Activated CD4-positive, alpha-beta T cell treated with anti-CD3 and anti-CD28 coated beads, Interleukin-2, Interleukin-6, amounts not matched to agents 100 ng/mL and 50 ng/mL, durations not matched to agents 16 hours and 8 hours (primary cell): ENCODE measurements at places on chromosomes 2 and 18.

DNA sequence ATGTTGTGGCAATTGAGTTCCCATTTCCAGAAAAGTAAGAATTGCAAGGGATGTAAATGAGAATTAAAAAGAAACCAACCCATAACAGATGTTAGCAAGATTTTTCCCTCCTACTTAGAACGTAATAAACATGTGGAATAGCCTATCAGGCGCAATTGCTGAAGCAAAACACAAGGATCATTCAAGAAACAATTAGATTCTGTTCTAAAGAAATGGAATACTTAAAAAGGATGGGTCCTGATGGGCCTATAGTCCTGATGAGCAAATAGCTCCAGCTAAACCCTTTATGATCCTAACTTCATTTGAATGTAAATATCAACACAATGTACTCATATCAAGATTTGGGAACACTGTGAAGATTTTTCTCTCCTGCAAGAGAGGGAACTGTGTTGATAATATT is 771.0 kb upstream of the CDH7 start:
- no peak for DNase-seq

- no peak for DNase-seq
These were observed 315.6 kb upstream of the SALL3 start for GRCh38 chr18:78664048-78664447.

DNA sequence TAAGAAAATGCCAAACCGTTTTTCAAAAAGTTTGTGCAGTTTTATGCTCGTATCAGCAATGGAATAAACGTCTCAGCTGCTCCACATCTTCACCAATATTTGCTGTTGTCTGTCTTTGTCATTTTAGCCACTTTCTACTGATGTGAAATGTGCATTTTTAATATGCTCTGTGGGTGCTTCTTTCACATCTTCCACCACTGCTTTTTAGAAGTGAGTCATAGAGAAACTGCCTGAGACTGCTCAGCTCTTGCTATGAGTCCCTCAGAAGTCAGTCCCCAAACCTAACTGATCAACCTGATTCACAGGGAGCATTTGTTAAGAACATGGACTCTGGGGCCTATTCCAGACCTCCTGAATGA is 41.0 kb upstream of the EPC2 start:
- DNase-seq, result peak; percentile 91

- peak; percentile 28 for DNase-seq
These were observed 2.0 kb upstream of the MCFD2 start for GRCh38 chr2:46917628-46918027.

DNA sequence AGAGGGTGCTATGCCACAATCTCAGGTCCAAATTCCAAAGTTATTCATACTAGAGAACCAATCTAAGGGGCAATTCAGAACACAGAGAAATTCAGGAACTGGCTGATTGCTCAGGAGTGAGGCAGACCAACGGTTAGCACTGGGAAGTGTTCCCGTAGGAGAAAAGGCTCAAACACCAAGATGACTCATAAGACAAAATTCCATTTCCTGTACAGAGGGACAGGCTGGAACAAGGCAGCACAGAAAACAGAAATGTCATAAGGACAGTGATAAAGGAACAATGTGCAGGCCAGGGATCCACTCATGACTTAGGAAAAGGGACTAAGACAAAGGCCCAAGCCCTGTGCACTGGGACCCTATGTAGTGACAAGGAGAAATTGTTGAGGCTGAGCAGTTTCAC is 54.2 kb downstream of the PDE1A start:
- no peak for DNase-seq

DNA sequence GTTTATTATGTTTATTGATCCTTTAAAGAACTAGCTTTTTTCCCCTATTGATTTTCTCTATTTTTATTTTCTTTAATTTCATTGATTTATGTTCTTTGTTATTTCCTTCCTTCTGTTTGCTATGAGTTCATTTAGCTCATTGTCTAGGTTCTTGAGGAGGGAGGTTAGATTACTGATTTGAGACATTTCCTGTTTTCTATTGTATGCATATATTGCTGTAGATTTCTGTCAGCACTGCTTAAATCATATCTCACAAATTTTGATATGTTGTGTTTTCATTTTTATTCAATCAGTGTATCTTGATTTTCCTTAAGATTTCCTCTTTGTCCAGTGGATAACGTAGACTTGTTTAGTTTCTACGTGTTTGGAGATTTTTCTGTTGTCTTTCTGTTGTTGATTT is 43.4 kb downstream of the PTPN4 start:
- DNase-seq, result no peak

DNA sequence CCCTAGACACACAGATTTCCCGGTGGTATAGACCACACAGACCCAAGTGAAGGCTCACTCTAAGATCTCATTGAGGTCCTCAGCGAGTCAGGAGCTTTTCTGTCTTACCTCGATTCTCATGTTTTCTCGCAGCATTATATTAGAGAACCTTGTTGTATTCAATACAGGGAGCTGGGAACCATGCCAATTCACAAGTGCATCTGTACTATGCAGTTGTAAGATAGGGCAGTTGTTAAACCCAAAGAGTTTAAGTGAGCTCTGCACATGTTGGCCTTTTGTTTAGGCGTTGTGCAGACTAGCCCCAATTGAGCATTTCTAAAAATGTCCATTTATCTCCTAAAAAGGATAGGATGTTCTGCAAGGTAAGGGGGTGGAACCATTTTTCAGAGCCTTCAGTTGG is 59.6 kb downstream of the FEZ2 start:
- no peak for DNase-seq

GRCh38 chr2:166157578-166157977 is 29.8 kb upstream of the SCN1A start:
- no peak for DNase-seq

DNA sequence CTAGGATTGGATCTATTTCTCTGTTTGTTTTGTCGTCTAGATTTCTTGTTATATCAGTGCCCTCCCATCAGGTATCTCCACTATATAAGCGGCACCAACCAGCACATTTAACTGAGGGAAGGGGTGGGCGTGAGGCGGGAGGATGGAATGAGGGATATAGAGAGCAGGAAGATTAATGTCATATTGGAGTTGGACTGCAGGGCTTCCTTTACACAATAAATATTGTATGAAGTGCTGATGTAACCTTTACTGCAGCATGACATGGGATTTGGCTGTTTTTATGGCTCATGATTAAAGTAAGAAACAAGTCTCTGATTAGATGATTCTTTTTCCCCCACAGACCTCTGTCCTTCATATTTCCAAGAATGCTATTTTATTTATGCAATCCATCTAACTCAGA is 54.8 kb downstream of the TMEM200C start:
- no peak for DNase-seq

DNA sequence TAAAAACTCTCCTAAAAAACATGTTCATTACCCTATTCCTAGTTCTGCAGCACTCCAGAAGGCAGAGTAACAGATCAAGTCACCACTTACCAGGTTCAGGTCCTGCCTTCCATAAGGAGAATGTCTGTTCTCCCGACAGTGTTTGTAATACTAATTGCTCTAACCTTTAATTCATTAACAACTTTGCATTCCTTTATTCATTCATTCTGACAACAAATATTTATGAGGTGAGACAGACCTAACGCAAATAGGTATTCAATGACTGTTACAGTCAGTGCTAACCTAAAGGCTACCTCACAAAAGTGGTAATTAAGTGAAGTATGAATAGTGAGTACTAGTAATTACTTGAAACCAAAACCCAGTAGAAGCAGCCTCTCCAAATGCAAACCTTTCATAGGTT is 224.0 kb downstream of the AFF3 start:
- no peak for DNase-seq

DNA sequence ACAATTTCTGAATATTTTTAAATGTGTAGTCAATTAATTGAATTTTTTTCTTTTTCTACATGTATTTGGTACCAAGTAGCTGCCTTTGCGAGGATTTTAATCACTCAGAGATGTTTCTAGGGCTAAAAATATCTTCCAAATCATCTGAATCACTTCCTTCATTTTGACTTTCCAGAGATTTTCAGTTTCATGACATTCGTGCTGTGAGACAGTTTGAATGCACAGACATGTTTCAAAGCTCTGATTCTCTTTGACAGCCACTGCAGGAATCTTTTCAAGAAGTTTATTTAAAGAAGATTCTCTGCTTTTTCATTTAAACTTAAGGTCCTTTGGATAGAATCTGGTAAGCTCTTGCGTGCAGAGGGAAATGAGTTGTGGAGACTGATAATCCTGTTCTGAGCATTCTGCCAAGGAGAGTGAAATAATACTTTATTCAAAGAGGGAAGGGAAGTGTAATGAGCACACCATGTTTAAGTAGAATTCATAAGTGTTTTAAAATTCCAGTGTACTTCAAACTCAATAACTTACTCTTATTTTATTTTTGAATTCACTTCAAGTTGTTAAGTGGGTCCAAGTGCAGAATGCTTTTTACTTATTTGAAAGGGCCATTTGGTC is 9.7 kb downstream of the CYBRD1 start:
- DNase-seq, result no peak

GRCh38 chr18:58502628-58503027 is 126.3 kb downstream of the ALPK2 start:
- DNase-seq, result no peak

DNA sequence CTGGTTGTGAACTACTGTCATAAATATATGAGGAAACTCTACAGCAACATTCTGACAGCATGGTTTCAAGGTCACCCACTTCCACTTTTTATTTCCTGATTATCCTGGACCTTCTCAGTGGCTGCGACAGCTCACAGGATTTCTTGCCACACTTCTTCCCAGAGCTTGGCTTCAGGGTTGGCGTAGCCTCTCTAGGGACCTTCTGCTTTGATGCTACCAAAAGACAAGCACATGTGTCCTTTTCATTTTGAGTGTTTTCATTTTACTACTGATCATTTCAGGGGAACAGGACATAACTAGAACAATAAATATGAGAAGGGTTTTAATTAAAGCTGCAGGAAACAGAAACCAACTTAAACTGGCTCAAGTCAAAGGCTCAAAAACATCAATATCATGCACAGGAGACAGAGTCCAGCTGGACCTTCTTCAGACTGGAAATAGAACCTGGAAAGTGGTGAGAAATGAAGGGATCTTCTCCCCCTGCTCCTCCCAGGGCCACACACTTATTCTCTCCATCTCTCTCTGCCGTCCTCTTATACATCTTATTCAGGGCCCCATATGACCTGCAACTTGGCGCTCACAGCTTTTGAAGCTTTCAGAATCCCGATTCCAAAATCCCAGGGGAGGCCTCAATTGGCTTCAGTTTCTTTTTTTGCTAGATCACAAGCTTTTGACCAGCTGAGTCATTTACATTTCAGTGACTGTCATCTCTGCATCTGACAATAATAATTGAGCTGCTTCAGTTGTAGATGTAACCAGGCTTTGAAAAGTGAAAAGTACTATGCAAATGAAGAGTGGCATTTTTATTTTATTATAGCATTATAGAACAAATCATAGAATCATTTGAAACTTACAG is 9.7 kb downstream of the VIT start:
- no peak for DNase-seq

GRCh38 chr18:10308154-10308553 is 146.3 kb upstream of the APCDD1 start:
- no peak for DNase-seq

DNA sequence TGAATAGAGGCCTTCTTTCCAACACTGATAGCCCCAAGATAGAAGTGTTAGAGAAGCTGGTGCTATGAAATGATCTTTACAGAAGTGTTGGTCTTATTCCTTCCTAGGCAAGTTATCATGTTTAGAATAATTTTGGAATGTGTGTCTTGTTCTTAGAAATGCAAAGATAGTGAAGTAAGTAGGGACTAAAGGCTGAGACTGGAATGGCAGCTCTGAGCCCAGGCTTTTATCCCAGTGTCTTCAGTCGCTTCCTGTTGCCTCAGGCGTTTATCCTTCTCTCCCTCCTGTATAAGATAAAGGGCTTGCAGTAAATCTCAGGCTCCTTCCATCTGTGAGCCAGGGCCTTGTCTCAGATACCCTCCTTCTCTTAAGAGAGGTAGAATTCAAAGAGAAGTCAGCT is 218.1 kb downstream of the TPGS2 start:
- DNase-seq, result no peak

- DNase-seq, result no peak
These were observed 423.1 kb downstream of the FIGN start for GRCh38 chr2:163312713-163313112.

- peak; percentile 16 for DNase-seq
These were observed 219.2 kb downstream of the LRP1B start for GRCh38 chr2:141911485-141912066.

DNA sequence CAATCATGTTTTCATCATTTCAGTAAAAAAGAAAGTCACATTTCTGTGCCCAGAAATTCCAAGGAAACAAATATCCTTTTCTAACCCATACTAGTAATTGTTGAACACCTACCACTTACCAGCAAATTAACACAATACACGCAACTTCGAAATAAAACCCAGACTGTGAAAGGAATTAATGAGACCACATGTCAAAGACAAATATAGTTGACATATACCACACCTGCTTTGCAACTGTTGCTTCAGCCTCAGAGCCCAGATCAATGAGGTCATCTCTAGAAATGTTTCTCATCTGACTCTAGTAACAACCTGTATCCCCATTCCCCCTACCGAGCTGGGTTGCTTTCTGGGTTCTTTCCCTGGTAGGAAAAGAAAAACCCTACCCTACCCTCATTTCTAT is 52.6 kb downstream of the TRIP12 start:
- no peak for DNase-seq

DNA sequence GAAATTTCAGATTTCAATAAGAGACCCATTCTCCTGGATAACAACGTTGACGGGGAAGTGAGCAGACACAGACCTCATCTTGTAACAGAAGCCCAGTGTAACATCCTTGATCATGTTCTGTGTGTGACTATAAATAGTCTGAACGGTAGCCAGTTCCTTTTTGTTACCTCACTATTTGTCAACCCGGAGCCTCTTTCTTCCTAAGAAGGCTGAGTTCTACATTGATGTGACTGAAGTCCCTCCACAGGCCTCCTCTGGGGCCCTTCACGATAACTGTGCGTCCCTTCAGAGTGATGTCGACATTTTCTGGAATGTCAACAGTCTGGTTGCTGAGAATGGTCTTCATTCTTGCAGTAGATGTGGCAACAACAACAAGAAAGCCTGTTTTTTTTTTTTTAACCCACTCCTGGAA is 6.3 kb upstream of the PLEKHM3 start:
- no peak for DNase-seq

GRCh38 chr2:173017646-173018420 is 57.8 kb upstream of the MAP3K20 start:
- DNase-seq, result no peak

GRCh38 chr2:210356944-210357343 is 42.0 kb upstream of the MYL1 start:
- no peak for DNase-seq

- no peak for DNase-seq
These were observed 16.6 kb downstream of the EN1 start for GRCh38 chr2:118830881-118831280.
